Fibroblast of skin of back (primary cell): ENCODE measurements at places on chromosomes 5 and 9.

GRCh38 chr9:102950346-102950745, 44.8 kb upstream of the CYLC2 start:
- peak; percentile 2 for DNase-seq

GRCh38 chr5:158746979-158747378, 352.7 kb downstream of the EBF1 start:
- peak; percentile 78 for DNase-seq

GRCh38 chr9:76441551-76442322, 17.2 kb upstream of the GCNT1 start:
- no peak for DNase-seq

DNA sequence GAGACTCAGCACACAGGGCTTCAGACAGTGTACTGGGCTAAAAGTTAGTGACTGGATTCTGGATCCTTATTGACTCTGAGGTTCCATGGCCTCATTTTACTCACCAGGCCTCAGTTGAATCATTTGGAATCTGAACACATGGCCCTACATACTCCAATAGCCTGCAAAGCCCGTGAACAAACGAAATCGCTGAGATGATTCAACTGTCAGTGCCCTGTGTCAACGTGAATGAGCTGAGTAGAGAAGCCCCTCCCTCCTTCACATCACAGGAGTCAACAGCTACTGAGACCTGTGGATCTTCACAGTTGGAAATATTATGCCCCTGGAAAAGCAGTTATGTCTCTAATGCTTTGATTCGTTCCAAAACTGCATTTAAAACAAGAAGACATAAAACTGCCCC, 429.3 kb downstream of the GADD45G start:
- DNase-seq = no peak

- DNase-seq = no peak
These were observed 144.7 kb downstream of the PCSK1 start for GRCh38 chr5:96288166-96288844.

- DNase-seq = no peak
These were observed 265.8 kb downstream of the ADAMTSL1 start for GRCh38 chr9:18739641-18740318.

- no peak for DNase-seq
These were observed 220.4 kb upstream of the CD180 start for GRCh38 chr5:67416986-67417385.

- DNase-seq = peak; percentile 34
These were observed 46.4 kb upstream of the WWC1 start for GRCh38 chr5:168244838-168245559.

DNA sequence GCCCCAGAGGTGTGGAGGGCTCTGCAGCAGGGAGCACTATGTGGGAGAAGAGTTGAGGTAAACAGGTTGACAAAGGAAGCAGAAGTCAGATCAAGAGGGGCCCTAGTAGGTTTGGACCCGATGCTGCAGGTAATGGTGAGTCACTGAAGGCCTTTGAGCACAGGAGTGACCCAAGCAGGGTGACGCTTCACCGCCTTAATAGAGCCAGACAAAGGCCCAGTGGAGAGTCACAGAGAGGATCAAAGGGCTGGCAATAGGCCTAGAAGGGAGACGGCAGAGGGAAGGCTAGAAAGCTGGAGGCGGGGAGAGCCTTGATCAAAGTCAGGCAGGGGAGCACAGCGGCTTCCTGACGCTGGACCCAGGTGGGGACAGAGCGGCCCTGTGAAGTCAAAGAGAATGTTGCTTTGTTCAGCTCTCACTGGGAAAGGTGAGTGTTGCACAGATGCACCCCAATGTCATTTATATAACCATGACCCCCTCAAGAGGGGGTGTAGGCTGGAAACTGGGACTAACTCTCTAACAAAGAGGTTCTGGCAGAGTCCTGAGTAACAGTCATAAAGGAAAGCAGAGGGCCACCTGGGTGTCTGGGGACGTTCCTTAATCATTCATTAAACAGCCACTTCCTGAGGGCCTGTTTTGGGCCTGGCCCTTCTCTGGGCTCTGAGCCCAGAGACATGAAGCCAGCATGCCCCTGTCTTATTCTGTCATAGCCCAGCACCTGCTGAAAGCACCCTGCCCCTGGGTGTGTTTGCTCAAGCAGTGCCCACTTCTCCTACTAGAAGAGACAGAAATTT, 9.8 kb upstream of the CPLX2 start:
- no peak for DNase-seq

DNA sequence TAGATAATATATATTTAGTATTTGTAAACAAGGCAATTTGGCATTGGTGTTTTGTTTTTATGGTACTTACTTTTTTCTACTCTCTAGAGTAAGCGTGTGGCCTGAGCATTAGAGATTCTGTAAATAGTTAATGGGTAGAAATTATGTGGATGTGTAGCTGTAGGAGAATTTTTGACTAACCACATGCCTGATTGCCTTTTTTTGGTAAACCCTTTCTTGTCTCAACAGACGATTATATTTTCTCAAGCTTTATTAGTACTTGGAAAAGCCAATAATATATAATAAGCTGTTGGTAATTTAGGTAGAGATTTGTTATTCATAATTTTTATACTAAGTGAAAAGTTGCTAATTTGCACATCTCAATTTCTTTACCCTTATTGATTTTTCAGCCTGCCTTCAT, 76.8 kb downstream of the FCHO2 start:
- no peak for DNase-seq

DNA sequence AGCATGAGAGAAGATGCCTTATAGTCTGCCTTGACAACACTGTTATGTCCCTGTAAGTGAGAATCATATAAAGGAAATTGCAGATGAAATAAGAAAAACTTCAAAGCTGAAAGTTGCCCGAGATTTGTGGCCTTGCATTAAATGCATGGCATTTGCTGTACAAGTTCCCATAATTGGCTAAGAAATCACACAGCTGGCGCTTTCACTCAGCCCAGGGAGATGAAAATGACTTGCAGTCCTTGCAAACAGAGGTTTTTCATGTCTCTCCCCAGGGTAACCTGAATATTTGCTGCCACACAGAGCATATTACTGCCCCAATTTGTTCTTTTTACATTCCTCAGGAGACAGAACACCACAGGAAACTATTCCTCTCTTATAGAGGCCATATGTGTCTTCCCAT, 174.8 kb downstream of the FAM114A2 start:
- DNase-seq = no peak

DNA sequence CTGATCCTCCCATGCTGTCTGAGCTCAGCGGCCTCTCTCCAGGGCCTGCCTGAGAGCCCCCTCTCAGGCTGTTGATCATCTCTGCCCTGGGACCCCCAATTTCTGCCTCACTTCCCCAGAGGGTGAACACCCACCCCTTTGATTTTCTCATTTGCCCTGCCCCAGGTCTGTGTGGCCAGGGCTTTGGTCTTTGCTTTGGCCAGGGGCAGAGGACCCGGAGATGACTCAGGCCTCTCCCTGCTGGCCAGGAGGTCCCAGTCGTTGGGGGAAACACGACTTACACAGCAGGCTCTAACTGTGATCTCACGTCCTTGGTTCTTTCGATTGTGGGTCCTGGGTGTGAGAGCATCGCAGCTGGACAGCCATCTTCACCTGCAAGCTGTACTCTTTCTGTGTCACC, 1.1 kb upstream of the ADAMTS2 start:
- DNase-seq = peak; percentile 31

GRCh38 chr5:164649266-164649665, 1143.8 kb downstream of the MAT2B start:
- no peak for DNase-seq

GRCh38 chr9:79985772-79986171, 414.0 kb downstream of the TLE4 start:
- no peak for DNase-seq

GRCh38 chr5:116989995-116990394, 415.4 kb upstream of the SEMA6A start:
- peak; percentile 15 for DNase-seq

GRCh38 chr9:114889802-114890224, 40.6 kb downstream of the TNFSF8 start:
- no peak for DNase-seq

- peak; percentile 5 for DNase-seq
These were observed 302.7 kb upstream of the NREP start for GRCh38 chr5:112059579-112060135.

DNA sequence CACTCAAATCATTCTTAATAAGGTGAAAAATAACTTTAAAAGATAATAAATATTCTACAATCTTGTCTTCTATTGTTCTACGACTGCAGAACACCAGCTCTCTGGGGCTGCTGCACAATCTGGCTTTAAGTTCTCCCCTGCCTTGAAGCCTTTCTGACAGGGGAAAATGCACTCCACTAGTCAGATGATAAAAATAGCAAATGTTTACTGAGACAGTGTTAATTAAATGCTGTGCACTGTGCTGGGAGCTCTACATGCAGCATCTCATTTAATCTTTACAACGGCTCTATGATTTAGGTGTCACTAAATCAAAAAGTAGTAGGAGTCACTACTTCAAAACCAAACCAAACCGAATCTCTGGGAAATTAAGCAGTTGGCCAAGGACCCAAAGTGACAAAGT, 132.7 kb downstream of the SLIT3 start:
- no peak for DNase-seq
